ENCODE measurements at places on chromosomes 16 and 17. TPM values are rescaled to one million over a fixed set of nuclear protein-coding genes. Genes with fewer than 3 reads are reported as not detected.

TMEM238L gene
- total RNA-seq, result not detected

DRC3 gene
- 1.6 TPM for total RNA-seq

BRIP1 gene
- 5.2 TPM for total RNA-seq

SMIM36 gene
- not detected for total RNA-seq

CLDN6 gene
- total RNA-seq, result 0.16 TPM

PRR35 gene
- 0.32 TPM for total RNA-seq

QRICH2 gene
- total RNA-seq, result 1.8 TPM

CHST6 gene
- total RNA-seq, result 1.3 TPM

UTS2R gene
- total RNA-seq, result not detected

DHX38 gene
- total RNA-seq, result 50.8 TPM

KCNAB3 gene
- 0.49 TPM for total RNA-seq

WNK4 gene
- not detected for total RNA-seq

ZNF597 gene
- total RNA-seq, result 3.2 TPM

TMC8 gene
- not detected for total RNA-seq

IGFBP4 gene
- 168 TPM for total RNA-seq

GNG13 gene
- not detected for total RNA-seq

KRT20 gene
- total RNA-seq, result not detected

MED1 gene
- 27.7 TPM for total RNA-seq

MEOX1 gene
- not detected for total RNA-seq

PLK1 gene
- 4.1 TPM for total RNA-seq

ABCA6 gene
- 28.6 TPM for total RNA-seq

DRC7 gene
- under 0.01 TPM for total RNA-seq

KRTAP2-1 gene
- total RNA-seq, result not detected

KRTAP1-1 gene
- total RNA-seq, result not detected

IGSF6 gene
- total RNA-seq, result not detected

DCTPP1 gene
- total RNA-seq, result 8.6 TPM

OR1F1 gene
- not detected for total RNA-seq

MPP2 gene
- 3.4 TPM for total RNA-seq

RAB40C gene
- 14.6 TPM for total RNA-seq

NOD2 gene
- total RNA-seq, result 1.5 TPM

KRTAP4-5 gene
- total RNA-seq, result not detected

CRLF3 gene
- 22.1 TPM for total RNA-seq

LGALS9B gene
- total RNA-seq, result not detected

CCL8 gene
- total RNA-seq, result 0.12 TPM

MARVELD3 gene
- 0.16 TPM for total RNA-seq

SPIRE2 gene
- 4.9 TPM for total RNA-seq

WDR59 gene
- 26.3 TPM for total RNA-seq

CTRB2 gene
- not detected for total RNA-seq

CRYBA1 gene
- total RNA-seq, result 0.97 TPM

BIRC5 gene
- total RNA-seq, result 9.1 TPM
